NCI-H69 (cell line): ENCODE measurements at places on chromosomes 4 and X.
A peak's percentile ranks its signal among the peaks of the same experiment; 100 is the strongest.

DNA sequence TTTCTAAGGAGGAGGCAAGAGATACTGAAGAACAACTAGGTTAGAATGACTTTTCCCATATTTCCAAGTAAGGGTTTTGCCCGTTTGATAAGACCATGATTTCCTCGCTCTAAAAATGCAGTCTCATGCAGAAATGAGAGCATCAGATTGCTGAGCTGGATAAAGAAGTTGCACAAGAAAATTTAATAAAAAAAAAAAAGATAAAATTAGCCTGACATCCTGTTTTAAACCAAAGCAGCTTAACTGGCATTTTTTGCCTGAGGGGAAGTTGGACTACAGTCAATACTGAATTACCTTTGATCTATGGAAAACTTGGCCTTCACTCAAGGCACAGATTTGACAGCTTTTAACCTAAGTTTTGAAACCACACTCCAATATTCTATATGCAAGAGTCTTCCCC is 208.4 kb downstream of the GASK1B start:
- DNase-seq, result peak; percentile 31

DNA sequence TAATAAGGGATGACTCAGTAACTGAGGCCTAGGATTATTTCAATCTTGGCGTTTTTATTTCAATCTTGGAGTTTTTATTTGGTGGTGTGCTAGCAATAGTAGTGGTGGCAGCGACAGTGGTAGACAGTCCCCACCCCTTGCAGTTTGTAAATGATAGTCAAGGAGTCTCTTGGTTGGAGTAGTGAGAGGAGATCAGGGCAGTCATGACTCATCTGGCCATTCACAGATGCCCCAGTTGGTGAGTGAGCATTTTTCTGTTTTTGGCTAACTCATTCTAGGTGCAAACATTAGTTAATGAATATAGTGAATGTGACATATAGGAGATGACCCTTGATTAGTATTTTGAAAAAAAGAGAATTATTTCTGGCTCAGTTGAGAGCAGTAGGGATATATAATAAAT is 93.5 kb upstream of the ADAD1 start:
- DNase-seq, result no peak

DNA sequence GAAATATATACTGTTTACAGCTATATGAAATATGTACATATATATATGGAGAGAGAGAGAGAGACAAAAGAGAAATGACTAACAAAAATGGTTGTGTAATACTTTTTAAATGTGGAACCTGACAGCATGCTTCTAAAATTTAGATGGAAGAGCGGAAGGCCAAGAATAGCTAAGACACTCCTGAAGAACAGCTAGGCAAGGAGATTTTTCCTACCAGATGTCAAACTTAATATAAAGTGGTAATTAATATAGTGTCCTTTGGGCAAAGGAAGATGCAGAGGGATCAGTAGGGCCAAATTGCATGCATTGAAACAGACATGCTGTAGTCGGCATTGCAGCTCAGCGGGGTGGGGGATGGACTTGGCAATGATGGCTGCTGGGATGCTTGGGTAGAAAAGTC is 45.2 kb downstream of the ADD1 start:
- DNase-seq, result no peak

DNA sequence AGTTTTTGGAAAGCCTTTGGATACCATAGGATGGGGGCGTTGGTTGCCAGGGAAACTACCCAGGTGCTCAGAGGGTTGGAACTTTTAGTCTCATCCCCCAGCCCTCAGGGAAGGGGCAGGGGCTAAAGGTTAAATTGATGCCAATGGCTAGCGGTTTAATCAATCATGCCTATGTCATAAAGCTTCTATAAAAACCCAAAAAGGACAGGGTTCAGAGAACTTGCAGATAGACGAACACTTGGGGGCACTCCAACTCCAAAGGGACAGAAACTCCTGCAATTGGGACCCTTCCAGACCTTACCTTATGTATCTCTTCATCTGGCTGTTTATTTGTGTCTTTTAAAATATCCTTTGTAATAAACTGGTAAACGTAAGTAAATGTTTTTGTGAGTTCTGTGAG is 30.0 kb upstream of the GPR173 start:
- peak; percentile 23 for DNase-seq

- no peak for DNase-seq
Observed at GRCh38 chr4:4642496-4643000, 100.7 kb upstream of the STX18 start.

- DNase-seq, result peak; percentile 61
Observed at GRCh38 chrX:150365051-150365989, 2.2 kb downstream of the MAMLD1 start.

GRCh38 chr4:53617101-53617680 is 25.9 kb upstream of the LNX1 start:
- no peak for DNase-seq

DNA sequence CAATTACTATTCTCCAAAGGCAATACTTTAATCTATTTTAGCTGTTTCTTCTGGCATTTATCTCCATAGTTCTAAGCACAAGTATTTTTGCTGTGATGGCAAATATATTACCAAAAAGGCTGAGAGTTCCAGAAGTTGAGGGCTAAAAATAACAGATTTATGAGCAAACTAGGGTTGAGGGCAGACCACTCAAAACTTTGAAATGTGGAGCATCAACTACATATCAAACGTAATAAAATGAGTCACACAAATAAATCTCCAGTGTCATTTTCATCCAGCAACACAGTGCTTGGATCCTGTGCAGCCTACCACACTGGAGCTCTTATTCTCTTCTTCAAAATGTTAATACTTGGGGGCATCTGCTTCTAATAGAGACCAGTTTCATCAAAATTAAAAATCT is 163.9 kb downstream of the HS3ST1 start:
- no peak for DNase-seq

DNA sequence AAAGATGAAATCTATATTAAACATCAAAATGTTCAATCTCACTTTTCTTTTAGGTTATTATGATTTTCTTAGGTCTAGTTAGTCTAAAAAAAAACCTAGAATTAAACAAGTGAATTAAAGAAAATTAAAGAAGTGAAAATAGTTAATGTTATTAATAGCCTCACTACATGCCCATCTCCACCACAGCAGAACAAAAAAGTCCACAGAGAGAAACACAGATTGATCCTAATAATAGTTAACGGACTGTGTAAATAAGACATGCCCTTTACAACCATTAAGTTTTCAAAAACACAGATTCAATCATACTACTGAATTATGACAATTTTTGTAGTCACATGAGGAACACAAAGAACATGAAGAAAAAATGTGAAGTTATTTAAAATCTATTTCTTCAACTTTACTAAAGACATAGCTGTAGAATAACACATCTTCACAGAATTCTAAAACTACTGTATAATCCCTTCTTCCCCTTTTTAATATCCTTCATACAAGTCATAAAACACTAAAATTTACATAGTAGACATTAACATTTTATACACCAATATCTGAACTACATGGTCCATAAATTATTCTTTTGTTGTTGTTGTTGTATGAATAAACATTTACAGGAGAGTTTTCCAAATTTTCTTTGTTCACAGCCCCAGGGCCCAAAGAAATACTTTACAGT is 15.3 kb downstream of the HELQ start:
- no peak for DNase-seq

DNA sequence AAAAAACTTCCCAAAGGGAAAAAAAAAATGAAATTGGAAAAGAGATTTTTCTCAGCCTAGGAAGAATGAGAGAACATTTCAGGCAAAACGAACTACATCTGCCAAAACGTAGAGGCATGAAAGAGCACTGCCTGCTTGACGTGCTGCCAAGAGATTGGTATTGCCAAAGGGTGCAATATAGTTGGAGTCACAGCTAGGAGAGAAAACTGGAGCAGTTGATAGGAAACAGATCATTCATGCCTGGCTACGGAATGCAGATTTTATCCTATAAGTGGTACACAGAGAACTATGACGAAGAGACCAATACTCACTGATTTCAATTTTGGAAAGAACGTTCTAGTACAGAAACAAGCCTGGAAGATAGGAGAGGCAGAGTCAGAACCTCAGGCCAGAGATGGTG is 68.4 kb upstream of the IQCM start:
- no peak for DNase-seq

DNA sequence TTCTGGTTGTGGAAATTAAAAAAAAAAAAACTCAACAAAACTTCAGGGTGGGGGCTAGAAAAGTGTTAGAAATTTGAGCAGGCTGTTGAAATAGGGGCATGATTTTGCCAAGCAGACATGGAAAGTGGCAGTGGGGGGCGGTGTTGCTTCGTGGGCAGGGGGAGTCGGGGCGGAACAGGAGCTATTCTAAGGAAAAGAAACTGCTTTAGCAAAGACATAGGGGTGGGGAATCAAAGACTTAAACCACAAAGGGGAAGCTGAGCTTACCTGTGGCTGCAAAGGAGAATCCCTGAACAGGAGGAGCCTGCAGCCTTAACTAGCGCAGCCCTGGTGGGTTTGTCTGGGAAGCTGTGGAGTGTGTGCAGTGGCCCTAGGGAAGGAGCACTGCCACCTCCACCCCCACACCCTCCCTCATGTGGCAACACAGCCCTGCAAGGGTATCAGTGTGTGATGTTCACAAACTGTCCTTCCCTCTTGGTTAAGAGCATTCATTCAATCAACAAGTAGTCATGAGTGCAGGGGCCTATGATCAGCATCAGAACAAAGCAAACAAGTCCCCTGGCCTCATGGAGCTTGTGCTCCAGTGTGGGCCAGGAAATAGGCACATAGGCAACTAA is 20.5 kb downstream of the SEL1L3 start:
- no peak for DNase-seq

- DNase-seq, result peak; percentile 36
Observed at GRCh38 chr4:47668810-47669408, 169.0 kb downstream of the CORIN start.

DNA sequence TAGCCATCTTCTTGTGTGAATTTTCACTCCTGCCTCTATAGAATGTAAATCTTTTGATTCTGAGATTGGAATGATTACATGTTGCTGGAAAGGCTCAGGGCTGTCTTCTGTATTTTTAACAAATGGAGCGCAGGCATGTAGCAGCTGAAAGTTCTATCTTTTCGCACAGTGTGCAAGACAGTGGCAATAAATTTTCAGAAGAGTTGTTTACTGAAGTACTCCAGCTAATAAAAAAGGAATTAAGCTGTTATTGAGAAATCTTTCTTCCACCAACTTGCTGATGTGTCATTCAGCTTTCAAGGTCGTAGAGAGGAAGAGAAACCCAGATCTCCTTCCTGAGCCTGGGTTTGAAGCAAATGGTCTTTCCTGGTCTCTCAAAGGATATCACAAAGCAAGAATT is 122.0 kb upstream of the PUDP start:
- no peak for DNase-seq
